ENCODE measurements at places on chromosomes 11 and 22. TPM values are rescaled to one million over a fixed set of nuclear protein-coding genes. Genes with fewer than 3 reads are reported as not detected.

- no peak for DNase-seq
Measured at GRCh38 chr11:41878095-41878494, 418.6 kb upstream of the LRRC4C start.

DNA sequence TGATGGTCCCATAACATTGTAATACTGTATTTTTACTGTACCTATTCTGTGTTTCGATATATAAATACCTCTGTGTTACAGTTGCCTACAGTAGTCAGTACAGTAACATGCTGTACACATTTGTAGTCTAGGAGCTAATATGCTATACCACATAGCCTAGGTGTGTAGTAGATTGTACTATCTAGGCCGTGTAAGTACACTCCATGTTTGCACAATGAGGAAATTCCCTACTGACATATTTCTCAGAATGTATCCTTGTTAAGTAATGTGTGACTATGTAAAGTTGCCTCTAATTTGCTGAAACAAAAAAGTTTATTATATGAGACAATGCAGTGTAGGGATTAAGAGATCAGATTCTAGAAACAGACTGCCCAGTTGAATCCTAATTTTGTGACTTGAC is 21.3 kb downstream of the CAPRIN1 start:
- no peak for DNase-seq

- peak; percentile 81 for DNase-seq
Measured at GRCh38 chr11:18720808-18721560, 5.0 kb downstream of the IGSF22 start.

- DNase-seq: no peak
Measured at GRCh38 chr11:107783121-107783520, 71.3 kb upstream of the SLN start.

DNA sequence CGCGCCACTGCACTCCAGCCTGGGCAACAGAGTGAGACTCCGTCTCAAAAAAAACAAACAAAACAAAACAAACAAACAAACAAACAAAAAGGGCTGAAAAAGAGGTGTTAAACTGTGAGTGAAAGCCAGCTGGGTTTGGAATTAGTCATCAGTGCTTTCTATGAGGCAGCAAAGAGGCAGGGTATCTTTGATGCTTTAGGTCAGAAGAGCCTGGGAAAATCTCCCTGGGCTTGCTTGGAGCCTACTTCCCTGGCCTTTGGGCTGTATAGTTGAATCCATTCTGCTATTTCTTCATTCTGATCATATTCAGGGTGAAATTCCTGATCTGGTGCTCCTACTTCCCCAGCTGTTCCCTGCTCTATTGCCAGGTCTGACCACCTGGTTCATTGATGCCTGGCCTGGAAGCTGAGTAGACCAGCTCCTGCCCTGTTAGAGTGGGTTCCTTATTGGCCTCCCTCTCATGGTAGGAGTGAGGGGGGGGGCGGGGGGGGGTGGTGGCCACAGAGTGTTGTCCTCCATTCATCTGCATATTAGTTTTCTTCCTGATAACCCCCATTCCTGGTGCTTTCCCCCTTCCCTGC is 65.6 kb downstream of the INSC start:
- DNase-seq: no peak

DNA sequence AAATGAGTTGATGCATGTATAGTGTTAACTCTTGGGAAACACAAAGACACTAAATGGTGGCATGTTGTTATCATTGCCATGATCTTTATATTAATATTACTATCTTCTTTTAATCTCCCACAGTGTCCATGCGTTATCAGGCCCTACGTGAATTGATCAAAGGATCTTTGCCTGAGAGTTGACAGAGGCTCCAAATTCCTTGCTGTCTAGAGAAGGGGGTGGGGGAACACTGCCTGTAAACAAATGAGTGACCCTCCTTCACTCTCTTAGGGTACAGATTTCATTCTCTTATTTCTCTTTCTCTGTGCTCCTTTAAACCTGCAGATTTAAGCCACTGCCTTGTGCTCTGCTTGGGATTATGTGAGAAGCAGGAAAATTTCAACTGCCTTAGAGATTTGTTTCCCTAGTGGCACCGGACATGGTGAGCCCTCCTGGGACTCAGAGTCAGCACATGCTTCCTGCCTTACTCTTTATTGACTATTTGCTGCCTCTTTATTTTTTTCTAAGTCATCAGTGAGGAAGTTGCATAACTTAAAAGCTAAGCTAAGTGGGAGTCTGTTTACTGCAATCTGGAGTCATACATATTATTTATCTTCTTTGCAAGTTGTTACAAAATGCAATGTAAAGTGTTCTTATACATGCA is 122.9 kb downstream of the MAML2 start:
- no peak for DNase-seq

Gene ADAMTS15
- not detected for total RNA-seq

Gene PDE2A
- 0.68 TPM for total RNA-seq

Gene OR8J1
- total RNA-seq: not detected

Gene C11orf54
- total RNA-seq: 55.0 TPM

Measured in activated naive CD4-positive, alpha-beta T cell treated with anti-CD3 and anti-CD28 coated beads, Interleukin-2, amount 50 U/mL, for 72 hours (primary cell).